ENCODE measurements at places on chromosomes 2 and 18.

GRCh38 chr2:234438305-234438977 is 58.4 kb downstream of the ARL4C start:
- DNase-seq: no peak

DNA sequence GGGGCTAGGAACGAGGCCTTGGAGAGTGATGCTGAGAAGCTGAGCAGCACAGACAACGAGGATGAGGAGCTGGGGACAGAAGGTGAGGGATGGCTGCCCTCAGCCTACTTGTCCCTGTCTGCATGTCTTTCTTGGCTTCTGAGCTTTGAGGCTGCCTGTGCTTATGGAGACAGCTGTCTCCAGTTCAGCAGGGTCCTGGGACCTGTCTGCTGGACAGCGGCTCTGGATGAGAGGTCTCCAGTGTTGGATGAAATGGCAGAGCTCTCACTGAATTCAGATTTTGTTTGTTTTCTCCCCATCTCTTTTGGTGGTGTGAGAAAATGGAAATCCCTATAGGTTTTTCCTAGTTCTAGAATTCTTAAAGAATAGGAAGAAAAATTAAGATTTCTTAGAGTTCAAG is 54.8 kb downstream of the NTSR2 start:
- DNase-seq: no peak

DNA sequence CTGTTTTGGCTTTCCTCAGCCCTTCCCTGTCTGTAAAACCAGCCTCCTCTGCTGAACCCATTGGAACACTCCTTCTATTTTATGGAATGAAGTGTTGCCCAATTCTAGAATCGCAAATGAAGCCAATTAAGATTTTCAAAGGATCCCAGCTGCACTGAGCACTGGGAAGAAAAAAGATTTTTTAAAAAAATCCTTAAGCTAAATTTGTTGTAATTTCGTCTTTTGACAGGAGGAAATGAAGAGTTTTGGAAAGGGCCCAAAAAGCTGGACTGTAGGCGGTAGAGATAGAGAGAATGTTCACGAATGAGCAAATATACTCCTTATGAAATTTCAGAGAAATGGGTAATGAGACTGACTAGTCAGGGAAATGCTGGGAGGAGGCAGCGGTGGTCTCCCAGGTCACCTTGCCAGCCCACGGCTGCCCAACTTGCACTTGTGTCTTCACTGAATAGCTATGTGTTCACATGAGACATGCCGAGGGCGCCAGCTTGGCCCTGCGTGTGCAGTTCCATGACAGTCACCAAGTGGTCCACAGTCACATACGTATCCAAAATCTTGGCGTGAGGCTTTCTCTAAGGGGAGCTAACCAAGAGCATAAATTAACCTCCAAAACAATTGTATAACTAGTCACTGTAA is 69.9 kb downstream of the SGPP2 start:
- DNase-seq: no peak

GRCh38 chr2:43407935-43408334 is 181.5 kb upstream of the ZFP36L2 start:
- no peak for DNase-seq

- DNase-seq: no peak
Observed at GRCh38 chr2:177828557-177828956, 244.0 kb downstream of the PDE11A start.

- DNase-seq: no peak
Observed at GRCh38 chr18:59898093-59898492, 1.7 kb upstream of the PMAIP1 start.
